HCT116 (cell line): ENCODE measurements at places on chromosomes 11 and 22. TPM values are rescaled to one million over a fixed set of nuclear protein-coding genes. Genes with fewer than 3 reads are reported as not detected.

DNA sequence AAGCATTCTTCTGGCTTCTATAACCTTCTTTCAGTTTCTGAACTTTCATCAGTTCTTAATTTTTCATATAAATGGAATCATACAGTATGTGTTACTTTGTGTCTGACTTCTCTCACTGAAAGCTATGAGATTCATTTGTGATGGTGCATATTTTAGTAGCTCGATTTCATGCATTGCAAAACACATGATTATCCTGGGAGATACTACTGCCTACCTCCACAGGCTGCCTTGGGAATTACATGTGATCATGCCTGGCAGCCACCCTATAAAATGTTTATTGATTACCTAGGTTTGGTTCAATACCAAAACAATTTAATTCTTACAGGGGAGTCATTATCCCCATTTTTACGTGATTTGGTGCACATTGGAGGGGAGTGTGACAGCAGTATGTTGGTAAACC, 34.1 kb upstream of the PAK1 start:
- no peaks in the 10 kb centered on the region for H3K27me3 ChIP-seq
- H3K36me3 ChIP-seq: no peaks in the 10 kb centered on the region
- no peak overlapping the region for H3K4me3 ChIP-seq

GRCh38 chr11:125192717-125193415, 28.3 kb downstream of the PKNOX2 start:
- peaks cover 25% of the 10 kb centered on the region; the same call in 1 of the 2 replicates for H3K27me3 ChIP-seq
- H3K27ac ChIP-seq: no peak overlapping the region
- no peak overlapping the region for H3K4me3 ChIP-seq
- DNase-seq: no peak

NAALAD2 gene
- total RNA-seq: not detected

- no peak for DNase-seq
- H3K27me3 ChIP-seq: no peaks in the 10 kb centered on the region
- H3K4me3 ChIP-seq: no peak overlapping the region
These were observed 15.8 kb upstream of the MOB2 start for GRCh38 chr11:1502168-1502953.

GRCh38 chr11:125916683-125917347, 12.5 kb downstream of the DDX25 start:
- no peak for DNase-seq
- no peak overlapping the region for H3K27ac ChIP-seq
- no peaks in the 10 kb centered on the region for H3K36me3 ChIP-seq
- H3K27me3 ChIP-seq: peaks cover 7% of the 10 kb centered on the region; the same call in 1 of the 2 replicates
- no peaks in the 10 kb centered on the region for H3K4me1 ChIP-seq

DLAT gene
- total RNA-seq: 68.1 TPM

DNA sequence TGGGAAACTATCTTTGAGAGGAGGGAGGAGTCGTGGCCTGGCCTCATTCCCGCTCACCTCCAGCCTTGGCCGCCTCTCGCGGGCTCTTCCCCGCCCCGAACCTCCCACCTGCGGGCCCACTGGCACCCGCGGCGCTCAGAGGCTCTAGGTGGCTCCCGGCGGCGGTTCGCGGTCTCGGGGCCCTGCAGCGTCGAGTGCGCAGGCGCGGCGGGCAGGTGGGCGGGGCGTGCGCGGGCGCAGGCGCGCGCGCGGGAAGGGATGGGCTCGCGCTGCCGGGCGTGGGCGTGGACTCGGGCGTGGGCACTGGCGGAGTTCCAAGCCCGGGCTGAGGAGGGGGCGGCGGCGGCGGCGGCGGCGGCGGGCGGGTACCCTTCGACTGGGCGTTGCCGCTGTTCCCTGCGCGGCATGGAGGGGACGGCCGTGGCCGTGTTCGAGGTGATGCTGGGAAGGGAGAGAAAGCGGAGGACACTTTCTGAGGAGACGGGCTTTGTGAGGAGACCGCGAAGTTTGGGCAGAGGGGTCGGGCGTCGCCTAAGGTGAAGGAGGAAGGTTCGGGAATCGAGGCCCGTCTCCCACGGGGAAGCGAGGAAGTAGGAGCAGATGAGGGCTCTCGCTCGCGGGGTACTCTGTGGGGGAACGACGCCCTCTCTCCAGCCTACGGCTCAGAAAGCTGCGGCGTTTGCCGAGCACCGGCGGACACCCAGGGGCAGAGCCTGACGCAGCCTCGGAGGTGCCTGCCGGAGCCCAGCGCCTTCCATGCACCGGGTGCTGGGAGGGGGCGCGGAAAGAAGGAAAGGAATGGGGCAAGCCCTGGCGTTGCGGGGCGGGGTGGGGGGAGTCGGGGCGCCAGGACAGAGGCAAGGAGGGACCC, 15.7 kb upstream of the SPTBN2 start:
- DNase-seq: peak; percentile 49
- no peaks in the 10 kb centered on the region for H3K27me3 ChIP-seq
- H3K4me1 ChIP-seq: peaks cover 8% of the 10 kb centered on the region
- H3K27ac ChIP-seq: peak overlapping the region; percentile 85
- H3K36me3 ChIP-seq: no peaks in the 10 kb centered on the region

- H3K36me3 ChIP-seq: no peaks in the 10 kb centered on the region; the same call in 1 of the 2 replicates
- H3K4me3 ChIP-seq: peak overlapping the region; percentile 94
- peak overlapping the region; percentile 83 for H3K27ac ChIP-seq
- no peaks in the 10 kb centered on the region for H3K27me3 ChIP-seq
- no peak for DNase-seq
- peaks cover 28% of the 10 kb centered on the region for H3K4me1 ChIP-seq
These were observed 740 bp downstream of the EML3 start for GRCh38 chr11:62611705-62612365.

SCN3B gene
- total RNA-seq: 0.05 TPM

DNA sequence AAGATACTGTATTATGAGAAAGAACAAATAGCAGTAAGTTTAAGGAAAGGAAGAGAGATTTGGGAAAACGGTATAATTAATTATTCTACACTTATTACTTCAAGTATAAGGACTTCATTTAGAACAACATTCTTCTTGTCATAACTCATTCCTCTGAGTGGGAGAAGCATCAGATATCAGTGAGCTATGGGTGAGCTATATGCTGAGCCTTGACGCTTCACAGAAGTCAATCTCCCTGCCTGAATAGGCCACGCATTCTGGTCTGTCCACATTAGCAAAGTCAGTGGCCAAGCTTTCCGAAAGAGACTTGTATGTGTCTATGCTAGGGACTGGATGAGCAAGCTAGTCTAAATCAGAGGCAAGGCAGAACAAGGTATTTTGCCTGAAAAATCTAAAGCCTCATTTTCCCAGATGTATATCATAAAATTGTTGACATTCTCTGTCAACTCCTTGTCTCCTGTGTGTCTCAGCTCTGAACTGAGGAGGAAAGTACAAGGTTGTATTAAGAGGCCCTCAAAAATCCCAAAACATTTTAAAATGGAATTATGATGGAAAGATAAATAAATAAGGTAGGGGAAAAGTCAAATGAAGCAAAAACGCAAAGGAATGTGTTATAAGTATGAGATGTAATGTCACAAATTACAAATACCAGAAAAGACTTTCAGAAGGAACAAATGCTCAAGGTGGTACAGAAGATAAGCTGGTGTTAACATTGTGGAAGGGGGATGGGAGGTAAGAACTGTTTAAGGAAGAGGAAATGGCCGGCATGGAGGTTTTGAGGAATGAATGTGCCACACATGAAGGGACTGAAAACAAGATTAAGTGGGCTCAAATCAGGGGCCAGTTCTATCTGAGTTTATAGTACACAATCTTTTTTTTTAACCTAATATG, 1.4 kb downstream of the OR52N2 start:
- no peak overlapping the region for H3K27ac ChIP-seq
- no peaks in the 10 kb centered on the region for H3K36me3 ChIP-seq
- no peak overlapping the region for H3K4me3 ChIP-seq
- peaks cover 4% of the 10 kb centered on the region; the same call in 1 of the 2 replicates for H3K4me1 ChIP-seq
- H3K27me3 ChIP-seq: peaks cover 65% of the 10 kb centered on the region
- no peak for DNase-seq

- no peak overlapping the region for H3K4me3 ChIP-seq
These were observed 39.6 kb upstream of the WEE1 start for GRCh38 chr11:9533736-9534473.

CELSR1 gene
- total RNA-seq: 19.6 TPM

DNA sequence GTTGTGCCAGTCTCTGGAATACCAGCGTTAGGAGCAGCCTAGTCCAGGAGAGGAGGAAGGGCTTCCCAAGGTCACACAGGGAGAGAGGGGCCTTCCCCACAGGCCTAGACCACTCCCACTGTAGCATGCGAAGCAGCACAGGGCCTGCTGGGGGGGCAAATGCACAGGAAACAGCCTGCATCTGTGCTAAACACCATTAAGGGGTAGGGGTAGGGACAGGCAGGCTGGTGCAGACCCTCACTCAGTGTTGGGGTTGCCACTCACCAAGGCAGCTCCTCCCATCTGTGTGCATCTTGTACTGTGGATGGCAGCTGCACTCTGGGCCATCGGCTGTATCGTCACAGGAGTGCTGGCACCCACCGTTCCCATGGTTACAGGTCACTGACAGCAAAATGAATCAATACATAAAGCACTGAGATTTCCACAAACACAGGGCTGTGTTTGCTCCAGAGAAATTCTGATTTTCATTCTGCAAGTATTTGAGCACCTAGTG, 24.9 kb downstream of the SCUBE2 start:
- H3K27ac ChIP-seq: no peak overlapping the region
- no peak overlapping the region for H3K4me3 ChIP-seq
- no peak for DNase-seq

GRCh38 chr11:34143048-34143447, 37.6 kb downstream of the NAT10 start:
- DNase-seq: no peak
- H3K27me3 ChIP-seq: no peaks in the 10 kb centered on the region
- peaks cover 73% of the 10 kb centered on the region for H3K36me3 ChIP-seq
- H3K4me3 ChIP-seq: no peak overlapping the region
- H3K27ac ChIP-seq: no peak overlapping the region

GRCh38 chr11:59189986-59190385, 18.1 kb downstream of the DTX4 start:
- no peak for DNase-seq
- no peaks in the 10 kb centered on the region for H3K36me3 ChIP-seq
- peaks cover 20% of the 10 kb centered on the region for H3K4me1 ChIP-seq
- no peaks in the 10 kb centered on the region for H3K27me3 ChIP-seq
- H3K27ac ChIP-seq: no peak overlapping the region
- H3K4me3 ChIP-seq: no peak overlapping the region

BIRC2 gene
- total RNA-seq: 32.6 TPM

DNA sequence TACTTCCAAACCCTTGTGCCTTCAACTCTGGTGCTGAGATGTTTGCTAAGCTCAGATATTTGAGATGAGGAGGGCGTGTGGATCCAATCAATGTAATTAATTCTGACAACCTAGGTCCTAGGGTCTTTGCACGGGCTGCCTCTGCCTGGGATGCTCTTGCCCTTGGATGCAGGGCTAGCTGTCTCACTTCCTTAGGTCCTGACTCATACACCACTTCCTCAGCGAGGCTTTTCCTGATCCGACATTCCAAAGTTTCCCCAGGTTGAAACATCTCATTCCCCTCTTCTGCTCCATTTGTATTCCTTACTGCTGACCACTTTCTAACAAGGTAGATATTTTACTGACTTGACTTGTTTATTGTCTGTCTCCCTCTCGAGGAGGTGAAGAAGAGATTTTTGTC, 43.0 kb upstream of the NTM start:
- no peaks in the 10 kb centered on the region for H3K27me3 ChIP-seq
- no peaks in the 10 kb centered on the region for H3K4me1 ChIP-seq
- no peak overlapping the region for H3K27ac ChIP-seq

OR5A1 gene
- not detected for total RNA-seq

DNA sequence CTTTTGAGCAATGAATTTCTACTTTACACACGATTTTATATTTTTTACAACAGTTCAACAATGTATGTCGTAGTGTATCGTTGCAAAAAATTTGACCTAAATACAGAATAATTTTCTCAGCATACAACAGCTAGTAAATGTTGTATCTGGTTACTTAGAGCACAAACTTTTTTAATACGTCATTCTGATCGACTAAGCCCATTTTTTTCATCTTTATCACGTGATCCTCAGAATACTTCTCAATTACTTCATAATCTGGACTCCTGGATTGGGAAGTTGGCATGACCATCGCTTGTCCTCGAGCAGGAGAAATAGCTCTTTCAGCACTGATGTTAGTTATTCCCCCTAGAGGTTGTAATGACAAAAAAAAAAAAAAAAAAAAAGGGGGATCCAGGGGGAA, 16.6 kb downstream of the OR51L1 start:
- H3K27ac ChIP-seq: no peak overlapping the region
- H3K36me3 ChIP-seq: no peaks in the 10 kb centered on the region
- no peaks in the 10 kb centered on the region for H3K4me1 ChIP-seq
- no peak for DNase-seq

- H3K4me3 ChIP-seq: no peak overlapping the region
- H3K4me1 ChIP-seq: no peaks in the 10 kb centered on the region
- no peaks in the 10 kb centered on the region for H3K36me3 ChIP-seq
- DNase-seq: no peak
- H3K27ac ChIP-seq: no peak overlapping the region
- no peaks in the 10 kb centered on the region for H3K27me3 ChIP-seq
These were observed 264.4 kb downstream of the CTTN start for GRCh38 chr11:70662691-70663098.
